ENCODE measurements at places on chromosomes 2 and 18. TPM values are rescaled to one million over a fixed set of nuclear protein-coding genes. Genes with fewer than 3 reads are reported as not detected.

Gene FBXO48
- total RNA-seq = 0.20 TPM

Gene CROCC2
- not detected for total RNA-seq

Gene LIPT1
- 4.8 TPM for total RNA-seq

Gene CHRNA1
- total RNA-seq = 0.40 TPM

Gene SP140
- total RNA-seq = not detected

Gene CLEC4F
- under 0.01 TPM for total RNA-seq

Gene TMEM87B
- total RNA-seq = 32.3 TPM

Gene FOSL2
- 54.8 TPM for total RNA-seq

Gene LGALSL
- 2.6 TPM for total RNA-seq

Gene UGT1A3
- not detected for total RNA-seq

Gene GPR155
- total RNA-seq = 0.65 TPM

Gene DSC2
- total RNA-seq = under 0.01 TPM

Gene RAMP1
- total RNA-seq = not detected

Gene OTOS
- not detected for total RNA-seq

- DNase-seq = no peak
These were observed 523.5 kb upstream of the ZEB2 start for GRCh38 chr2:145043399-145043834.

GRCh38 chr2:8087480-8087840, 594.4 kb upstream of the ID2 start:
- no peak for DNase-seq

DNA sequence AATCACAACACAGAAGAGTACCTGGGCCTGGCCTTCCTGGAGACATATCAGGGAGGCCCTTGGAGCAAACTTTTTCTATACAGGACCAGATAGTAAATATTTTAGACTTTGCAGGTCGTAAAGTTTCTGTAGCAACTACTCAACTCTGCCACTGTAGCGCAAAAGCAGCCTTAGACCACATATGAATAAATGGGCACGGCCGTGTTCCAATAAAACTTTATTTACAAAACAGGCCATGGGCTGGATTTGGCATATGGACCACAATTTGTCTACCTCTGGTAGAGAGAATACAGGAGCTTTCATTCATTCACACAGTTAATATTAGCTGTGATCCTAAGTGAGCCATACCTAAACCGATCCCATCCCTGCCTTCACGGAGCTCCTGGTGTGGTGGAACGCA, 98.6 kb upstream of the CAB39 start:
- no peak for DNase-seq

GRCh38 chr18:58682429-58683069, 11.3 kb downstream of the MALT1 start:
- peak; percentile 77 for DNase-seq

- DNase-seq = no peak
These were observed 13.4 kb downstream of the CAPN14 start for GRCh38 chr2:31203916-31204315.

DNA sequence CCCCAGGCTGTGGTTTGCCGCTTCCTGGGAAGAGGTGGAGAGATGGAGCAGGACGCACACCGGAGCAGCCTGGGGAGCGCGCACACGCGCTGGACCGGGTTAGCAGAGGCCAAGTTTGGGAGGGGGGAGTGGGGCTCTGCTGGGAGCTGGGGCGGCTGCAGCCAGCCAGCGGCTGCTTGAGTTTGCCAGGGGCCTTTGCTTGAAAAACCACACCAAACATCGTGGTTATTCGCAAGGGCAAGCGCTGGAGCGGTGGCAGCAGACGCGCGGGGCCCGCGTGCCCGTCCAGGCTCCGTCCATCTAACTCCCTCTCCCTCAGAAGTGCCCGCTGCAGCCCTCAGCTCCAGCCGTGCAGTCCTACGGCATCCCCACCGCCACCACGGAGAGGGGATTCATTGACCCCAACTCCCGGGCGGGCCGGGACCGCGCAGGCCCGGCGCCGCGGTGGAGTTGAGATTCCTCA, 4.6 kb downstream of the PTGR3 start:
- peak; percentile 29 for DNase-seq

GRCh38 chr2:180520206-180520605, 460.2 kb upstream of the UBE2E3 start:
- DNase-seq = no peak

DNA sequence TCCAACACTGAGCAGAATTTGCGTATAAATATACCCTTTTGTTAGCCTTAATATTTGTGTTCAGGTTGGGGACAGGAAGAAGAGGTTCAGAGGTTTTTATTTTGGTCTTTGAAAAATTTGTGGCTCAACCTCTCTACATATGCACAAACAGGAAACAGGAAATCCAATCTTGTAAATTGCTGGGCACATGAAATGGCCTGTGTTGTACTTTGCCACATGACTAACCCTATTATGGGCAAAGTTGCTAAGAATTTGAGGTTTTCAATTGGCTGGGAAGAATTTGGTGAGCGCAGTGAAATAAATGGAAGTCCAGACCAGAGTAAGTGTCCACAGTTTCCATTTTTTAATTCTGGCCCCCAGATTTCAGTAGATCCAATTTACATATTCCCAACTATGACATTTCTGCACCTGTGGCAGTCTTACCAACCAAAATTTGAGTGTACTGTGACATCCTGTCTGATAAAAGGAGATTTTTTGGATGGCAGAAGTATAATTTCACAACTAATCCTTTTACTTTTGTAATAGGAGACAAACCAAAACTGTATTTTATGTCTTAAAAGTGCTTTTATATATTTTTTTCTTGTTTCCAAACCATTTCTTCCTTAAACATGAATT, 63.6 kb downstream of the COX7A2L start:
- DNase-seq = peak; percentile 64

GRCh38 chr2:214631406-214631805, 178.1 kb downstream of the BARD1 start:
- no peak for DNase-seq

DNA sequence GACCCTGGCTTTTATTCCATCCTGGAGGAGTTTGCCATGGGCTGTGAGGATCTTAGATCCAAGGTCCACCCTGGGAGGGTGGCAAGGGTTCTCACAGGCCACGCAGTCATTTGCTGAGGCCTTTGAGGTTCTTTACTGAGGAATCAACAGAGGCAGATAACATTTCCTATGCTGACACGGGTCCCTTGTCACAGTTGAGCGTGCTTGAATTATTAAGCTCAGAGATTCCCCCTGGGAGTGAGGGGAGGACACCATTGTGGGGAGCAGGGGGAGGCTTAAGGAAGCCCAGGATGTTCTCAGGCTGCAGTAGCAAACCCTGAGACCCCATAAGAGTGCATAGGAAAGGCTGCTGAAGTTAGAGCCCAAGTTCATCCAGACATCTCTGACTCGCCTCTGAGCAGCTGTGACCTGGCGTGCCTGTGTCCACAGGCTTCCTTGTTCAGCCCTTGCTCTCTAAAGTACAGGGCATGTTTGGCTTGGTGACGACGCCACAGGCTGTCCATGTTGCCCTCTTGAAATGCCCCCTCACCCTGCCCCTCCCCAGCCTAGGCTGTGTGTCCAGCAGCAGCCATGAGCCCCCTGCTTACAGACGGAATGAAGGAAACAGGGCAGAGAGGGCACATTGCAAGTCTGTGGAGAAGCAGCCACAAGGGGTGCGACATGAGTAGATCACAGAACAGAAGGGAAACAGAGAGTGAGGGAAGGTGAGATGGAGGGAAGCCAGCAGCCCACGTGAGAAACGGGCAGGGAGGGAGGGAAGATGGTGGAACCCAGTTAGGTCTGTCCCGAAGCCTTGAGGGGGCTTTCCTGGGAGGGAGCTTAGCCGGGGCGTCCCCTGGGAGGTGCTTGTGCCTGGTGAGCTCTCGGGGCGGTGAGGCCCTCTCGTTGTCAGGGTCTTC, 34.0 kb downstream of the NAPG start:
- DNase-seq = peak; percentile 11

- DNase-seq = no peak
These were observed 34.2 kb upstream of the PTPRM start for GRCh38 chr18:7532942-7533341.

DNA sequence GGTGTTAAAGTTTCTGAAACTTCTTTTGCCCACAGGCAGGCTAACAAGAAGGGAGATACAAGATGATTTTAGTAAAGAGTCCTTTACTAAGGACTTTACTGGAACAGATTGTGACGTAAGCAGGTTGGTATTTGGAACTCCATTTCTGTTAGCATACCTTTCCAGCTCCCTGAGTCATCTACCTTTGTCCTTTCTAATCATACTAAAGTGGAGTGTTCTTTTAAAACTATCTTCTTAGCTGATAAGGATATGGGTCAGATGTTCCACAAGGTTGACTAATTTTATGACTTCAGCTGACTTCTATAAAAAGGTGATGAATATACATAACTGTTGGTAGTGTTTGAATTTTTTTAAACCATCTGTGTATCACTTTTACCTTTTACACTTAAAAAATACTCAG, 21.1 kb downstream of the UGP2 start:
- no peak for DNase-seq

DNA sequence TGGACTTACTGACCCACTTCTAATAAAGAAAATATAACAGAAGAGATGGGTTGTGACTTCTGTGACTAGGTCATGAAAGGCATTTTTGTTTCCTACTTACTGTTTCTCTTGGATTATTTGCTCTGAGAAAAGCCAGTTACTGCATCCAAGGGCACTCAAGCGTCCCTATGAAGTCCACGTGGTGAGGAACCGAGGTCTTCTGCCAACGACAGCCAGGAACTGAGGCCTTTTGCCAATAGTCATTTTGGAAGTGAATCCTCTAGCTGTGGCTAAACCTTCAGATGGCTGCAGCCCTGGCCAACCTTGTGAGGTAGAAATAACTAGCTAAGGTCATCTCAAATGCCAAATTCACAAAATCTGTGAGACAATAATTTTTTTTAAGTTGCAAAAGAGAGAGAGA, 449.8 kb upstream of the RGPD4 start:
- DNase-seq = no peak

GRCh38 chr2:12727641-12728040, 10.9 kb downstream of the TRIB2 start:
- DNase-seq = no peak

GRCh38 chr2:233968556-233968955, 51.4 kb downstream of the TRPM8 start:
- no peak for DNase-seq

- DNase-seq = peak; percentile 56
These were observed 49.7 kb downstream of the RASGRP3 start for GRCh38 chr2:33526132-33526531.

GRCh38 chr2:131047920-131048560, 45.2 kb downstream of the FAM168B start:
- no peak for DNase-seq

DNA sequence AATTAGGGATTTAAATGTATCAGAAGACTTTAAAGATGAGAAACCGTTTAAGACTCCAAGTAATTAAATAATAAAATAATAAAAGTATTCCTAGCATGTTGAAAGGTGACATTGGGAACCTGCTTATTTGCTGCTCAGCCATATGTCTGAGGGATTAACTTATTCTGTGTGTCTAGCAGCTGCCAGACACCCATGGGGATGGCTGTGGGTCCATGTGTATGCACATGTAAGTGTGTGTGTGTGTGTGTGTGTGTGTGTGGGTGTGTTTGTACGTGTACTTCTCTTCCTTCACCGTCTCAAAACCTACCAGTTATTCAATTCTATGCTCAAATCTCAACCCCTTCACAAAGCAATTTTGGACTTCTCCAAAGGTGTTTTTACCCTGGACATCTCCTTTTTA, 124.5 kb downstream of the SETBP1 start:
- DNase-seq = no peak

GRCh38 chr2:69159986-69160385, 147.0 kb downstream of the ANTXR1 start:
- no peak for DNase-seq

DNA sequence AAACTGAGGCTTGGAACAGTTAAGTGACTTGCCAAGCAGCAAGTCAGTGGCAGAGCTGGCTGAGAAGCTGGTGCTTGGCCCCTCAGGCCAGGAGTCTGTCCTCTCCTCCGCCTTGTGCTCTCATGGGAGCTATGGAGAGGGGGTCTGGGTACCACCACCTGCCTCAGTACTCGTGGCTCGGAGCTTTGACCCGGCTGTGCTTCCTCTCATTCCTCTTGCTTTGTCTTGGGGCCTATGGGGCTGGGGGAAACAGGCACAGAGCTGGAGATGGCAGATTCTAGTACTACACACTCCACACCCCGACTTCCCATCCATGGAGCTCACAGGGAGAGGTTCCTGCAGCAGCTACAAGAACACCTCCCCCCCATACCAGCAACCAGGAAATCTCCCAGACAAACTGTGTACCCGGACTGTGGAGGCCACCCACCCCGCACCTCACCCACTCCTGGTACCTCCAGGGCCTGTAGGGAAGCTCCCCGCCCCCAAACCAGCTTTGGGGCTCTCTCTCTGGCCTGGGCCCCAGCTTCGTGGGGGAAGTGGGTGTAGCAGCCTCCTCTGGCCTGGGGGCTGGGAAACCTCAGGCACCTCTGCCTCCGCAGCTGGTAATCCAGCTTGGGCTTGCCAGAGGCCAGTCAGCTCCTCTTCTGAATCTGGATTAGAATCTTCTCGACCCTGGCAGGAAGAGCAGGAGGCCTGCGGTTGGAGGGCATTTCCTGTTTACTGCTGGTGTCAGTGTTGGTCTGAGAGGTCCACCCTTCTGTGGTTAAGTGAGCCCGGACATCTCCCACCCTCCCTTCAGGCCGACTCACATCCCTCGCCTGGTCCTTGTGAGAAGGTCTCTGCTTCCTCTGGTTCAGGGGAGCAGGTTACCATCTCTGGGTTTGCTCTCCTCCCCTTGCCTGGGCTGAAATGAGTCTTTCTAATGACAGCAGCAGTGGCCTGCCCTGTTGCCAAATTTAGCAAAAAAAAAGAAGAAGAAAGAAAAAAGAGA, 22.3 kb upstream of the RHOB start:
- DNase-seq = peak; percentile 90
